ENCODE measurements at places on chromosomes 1 and 21. TPM values are rescaled to one million over a fixed set of nuclear protein-coding genes. Genes with fewer than 3 reads are reported as not detected.

DNA sequence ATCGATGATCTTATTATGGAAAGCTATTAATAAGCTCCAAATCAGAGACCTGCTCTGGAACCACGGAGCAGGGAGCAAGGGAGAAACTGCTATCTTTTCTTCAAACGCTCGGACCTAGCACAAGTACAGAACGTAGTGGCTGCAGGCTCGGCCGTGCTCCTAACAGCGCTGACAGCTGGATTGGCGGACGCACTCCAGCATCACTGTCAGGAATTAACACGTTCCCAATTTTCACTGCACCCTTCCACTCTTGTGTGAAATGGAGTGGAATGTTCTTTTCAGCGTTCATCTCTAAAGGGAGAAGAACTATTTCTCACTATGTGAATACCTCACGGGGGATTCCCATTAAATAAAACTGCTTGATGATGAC lies 106.9 kb downstream of the ZNF281 start:
- no peak for DNase-seq

GRCh38 chr1:8371372-8371991 lies 53.6 kb downstream of the SLC45A1 start:
- no peak for DNase-seq

DNA sequence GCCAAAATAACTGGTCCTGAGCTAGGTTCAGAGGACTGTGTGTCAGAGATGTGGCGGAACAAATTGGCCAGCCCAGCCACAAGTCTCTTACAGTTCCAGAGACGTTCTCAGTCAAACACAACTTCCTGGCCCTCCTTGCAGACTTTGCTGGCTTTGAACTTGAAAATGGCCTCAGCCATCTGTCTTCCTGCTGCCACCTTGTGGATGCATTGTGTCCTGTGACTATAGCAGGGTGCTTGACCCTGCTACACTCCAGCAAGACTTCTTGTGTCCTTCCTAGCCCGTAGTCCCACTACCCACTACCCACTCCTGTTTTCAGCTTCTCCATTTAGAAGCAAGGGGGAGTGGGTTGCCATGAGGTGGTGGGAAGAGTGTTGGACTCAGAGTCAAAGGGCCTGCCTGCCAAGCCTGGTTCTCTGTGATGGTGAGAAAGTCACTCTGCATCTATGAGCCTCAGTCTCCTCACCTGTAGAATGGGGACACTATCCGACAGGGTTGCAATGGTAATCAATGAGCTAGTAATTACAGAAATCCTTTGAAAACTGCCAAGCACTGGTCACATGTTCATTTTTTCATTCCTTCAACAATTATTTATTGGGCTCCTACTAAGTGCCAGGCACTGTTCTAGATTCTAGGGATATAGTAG lies 109.9 kb downstream of the IGSF21 start:
- no peak for DNase-seq

- DNase-seq, result no peak
These were observed 36.4 kb downstream of the FYB2 start for GRCh38 chr1:56782773-56783172.

- DNase-seq, result no peak
These were observed 11.8 kb downstream of the DPH5 start for GRCh38 chr1:101013776-101014175.

DNA sequence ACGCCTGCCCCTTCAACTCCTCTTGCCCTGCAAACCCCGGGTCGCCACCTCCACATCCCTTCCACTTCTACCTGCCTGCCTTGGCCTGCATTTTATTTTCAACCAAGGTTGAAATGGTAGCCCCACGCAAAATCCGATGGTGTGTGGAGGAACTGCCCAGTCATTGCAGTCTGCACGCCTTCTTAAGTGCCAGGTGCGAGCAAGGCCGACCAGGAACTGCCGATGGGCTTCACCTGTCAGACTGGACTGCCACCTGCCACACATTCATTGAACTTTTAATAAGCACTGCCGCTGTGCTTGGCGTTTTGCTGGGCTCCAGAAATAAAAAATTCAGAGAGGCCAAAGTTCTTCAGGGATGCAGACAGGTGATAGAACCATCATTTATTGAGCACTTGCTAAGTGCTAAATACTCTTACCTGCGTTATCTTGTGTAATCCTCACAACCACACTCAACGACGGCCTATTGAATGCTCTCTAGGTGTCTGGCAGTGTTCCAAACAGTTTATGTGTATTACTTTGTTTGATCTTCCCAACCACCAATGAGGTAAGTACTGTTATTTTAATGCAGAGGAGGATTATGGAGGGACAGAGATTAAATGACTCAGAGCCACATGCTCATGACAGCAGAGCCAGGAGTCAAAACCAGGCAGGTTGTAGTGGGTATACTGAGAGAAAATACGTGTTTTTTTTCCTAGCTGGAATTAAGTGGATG lies 36.2 kb downstream of the CACHD1 start:
- DNase-seq, result no peak

DNA sequence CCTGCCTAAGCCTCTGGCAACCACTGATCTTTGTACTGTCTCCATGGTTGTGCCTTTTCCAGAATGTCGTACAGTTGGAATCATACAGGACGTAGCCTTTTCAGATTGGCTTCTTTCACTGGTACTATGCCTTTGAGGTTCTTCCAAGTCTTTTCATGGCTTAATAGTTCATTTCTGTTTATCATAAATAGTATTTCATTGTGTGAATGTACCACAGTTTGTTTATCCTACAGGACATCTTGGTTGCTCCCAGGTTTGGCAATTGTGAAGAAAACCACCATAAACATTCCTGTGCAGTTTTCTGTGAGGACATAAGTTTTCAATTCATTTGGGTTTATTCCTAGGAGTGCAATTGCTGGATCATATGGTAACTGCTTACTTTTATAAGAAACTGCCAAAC lies 190.6 kb upstream of the RAB4A start:
- no peak for DNase-seq

DNA sequence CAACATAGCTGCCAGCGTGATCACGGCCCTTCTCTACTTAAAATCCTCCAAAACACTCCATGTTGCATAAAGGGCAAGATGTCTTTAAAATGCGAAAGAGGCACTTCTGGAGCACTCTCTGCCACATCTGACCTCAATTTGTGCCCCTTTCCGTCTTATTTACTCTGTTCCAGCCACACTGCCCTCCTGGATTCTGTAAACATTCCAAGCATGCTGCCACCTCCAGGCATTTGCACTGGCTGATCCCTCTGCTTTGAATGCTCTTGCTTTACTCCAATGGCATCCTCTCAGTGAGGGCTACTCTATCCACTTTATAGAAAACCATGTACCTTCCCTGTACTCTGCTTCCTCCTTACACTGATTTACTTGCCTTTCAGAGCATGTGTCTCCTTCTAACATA lies 5.3 kb upstream of the RGS7 start:
- no peak for DNase-seq

- DNase-seq, result no peak
These were observed 39.6 kb upstream of the HMGB4 start for GRCh38 chr1:33824321-33824720.

DNA sequence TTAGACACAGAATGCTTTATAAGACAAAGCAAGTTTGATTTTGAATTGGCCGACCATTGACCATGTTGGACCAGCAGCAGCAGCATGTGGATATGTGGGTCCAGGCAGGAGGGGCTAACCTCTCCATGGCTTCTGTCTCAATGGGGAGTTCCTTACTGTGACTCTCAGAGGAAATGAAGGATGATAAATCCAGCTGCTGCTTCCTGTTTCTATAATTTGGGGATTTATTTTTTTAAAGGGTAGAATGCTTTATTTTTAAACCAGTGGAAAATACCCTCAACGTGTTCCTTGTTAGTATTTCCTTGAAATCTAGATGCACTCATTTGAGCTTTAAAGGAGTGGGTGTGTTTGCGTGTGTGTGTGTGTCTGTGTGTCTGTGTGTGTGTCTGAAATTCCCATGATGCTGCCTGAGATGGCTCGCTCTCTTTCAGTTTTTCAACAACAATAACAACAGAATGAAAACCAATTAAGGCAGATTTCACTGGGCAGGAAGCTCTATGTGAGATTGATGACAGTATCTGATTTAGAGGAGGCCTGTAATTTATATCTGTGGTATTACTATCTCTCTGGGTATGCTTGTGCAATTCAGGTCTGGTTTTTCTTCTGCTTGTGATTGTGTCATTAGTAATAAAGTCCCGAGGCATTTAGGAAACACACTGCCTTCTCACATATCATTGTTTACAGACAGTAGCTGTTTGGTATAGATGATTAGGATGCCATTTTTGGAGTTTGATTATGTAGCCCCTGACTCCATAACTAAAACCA lies 86.1 kb upstream of the ZNF326 start:
- DNase-seq, result no peak

DNA sequence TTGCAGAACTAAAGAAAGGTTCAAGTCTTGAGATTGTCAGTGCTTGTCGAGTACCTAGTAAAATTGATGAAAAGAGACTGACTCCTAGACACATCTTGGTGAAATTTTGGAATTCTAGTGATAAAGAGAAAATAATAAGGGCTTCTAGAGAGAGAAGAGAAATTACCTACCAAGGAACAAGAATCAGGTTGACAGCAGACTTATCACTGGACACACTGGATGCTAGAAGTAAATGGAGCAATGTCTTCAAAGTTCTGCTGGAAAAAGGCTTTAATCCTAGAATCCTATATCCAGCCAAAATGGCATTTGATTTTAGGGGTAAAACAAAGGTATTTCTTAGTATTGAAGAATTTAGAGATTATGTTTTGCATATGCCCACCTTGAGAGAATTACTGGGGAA lies 16.3 kb downstream of the L1TD1 start:
- no peak for DNase-seq

DNA sequence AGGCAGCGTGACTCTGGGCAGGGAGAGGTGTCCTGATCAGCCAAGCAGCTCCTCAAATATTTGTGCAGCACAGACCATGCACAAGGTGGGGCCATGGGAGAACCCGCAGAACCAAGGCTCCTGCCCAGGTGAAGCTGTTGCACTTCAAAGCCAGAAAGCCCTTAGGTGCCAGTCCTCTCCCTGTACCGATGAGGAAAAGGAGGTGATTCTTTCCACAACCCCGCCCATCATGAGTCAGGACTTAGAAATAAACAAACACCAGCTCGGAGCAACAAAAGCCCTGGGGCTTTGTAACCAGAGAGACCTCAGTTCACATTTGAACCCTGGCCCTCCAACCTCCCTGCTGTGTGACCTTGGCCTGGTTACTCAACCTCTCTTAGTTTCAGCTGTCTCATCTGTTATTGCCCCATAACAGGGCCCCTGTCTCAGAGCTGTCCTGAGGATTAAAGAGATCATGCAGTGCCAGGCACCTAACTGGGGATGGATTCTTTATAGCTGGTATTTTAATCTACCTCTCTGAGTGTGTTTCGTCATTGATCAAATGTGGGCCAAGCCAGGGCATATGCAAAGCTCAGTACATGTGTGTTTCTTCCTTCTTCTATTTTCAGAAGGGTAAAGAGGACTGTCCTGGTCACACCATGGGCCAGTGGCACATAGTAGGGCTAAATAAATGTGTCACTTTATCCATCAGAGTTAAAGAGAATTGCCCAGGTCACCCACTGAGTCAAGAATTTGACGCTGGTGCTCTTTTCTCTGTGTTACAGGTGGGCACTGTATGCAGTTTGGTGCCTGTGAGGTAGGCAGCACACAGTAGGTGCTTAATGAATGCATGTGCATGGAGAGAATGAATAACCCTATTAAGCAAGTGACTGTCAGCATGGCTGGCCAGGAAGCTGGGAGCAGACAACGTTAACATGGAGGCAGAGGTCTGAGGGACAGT lies 1.4 kb downstream of the LDLRAD1 start:
- DNase-seq, result no peak

GRCh38 chr1:247822060-247822459 lies 1.9 kb downstream of the OR14A16 start:
- no peak for DNase-seq

- DNase-seq, result peak; percentile 14
These were observed 197.6 kb upstream of the ADAMTS5 start for GRCh38 chr21:27164208-27165177.

- no peak for DNase-seq
These were observed 297.6 kb downstream of the HHAT start for GRCh38 chr1:210626341-210626740.

DNA sequence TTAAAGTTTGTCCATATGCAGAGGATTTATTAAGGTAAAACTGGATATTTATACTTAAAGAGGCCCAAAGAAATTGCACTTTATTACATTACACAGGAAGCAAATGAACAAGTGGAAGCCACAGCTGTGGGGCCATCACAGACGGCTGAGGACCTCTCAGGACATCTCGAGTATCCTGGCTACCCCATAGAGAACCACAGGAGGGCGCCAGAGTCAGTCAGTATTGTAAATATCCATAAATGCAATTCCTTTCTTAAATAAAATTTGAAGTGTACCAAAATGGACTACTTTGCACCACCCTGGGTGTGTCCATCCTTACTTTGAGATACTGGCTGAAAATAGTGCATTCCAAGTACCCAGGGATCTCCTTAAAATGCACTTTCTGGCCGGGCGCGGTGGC lies 257.2 kb downstream of the MRPL39 start:
- no peak for DNase-seq

GRCh38 chr21:17427831-17428483 lies 84.9 kb upstream of the CXADR start:
- DNase-seq, result no peak

METTL18 gene
- polyA plus RNA-seq, result 12.5 TPM

TSPAN1 gene
- polyA plus RNA-seq, result 91.5 TPM

KLHL12 gene
- polyA plus RNA-seq, result 42.9 TPM

RCAN1 gene
- polyA plus RNA-seq, result 30.5 TPM

CALML6 gene
- polyA plus RNA-seq, result 0.30 TPM

SPRR2F gene
- polyA plus RNA-seq, result not detected

ABCG1 gene
- polyA plus RNA-seq, result 9.4 TPM

PGLYRP3 gene
- not detected for polyA plus RNA-seq

ERO1B gene
- 10.3 TPM for polyA plus RNA-seq

FGGY gene
- polyA plus RNA-seq, result 28.3 TPM

CELSR2 gene
- 23.6 TPM for polyA plus RNA-seq

CD48 gene
- polyA plus RNA-seq, result 2.6 TPM

FABP3 gene
- 61.9 TPM for polyA plus RNA-seq

LCE3D gene
- not detected for polyA plus RNA-seq

NFASC gene
- polyA plus RNA-seq, result 12.1 TPM

PDZK1IP1 gene
- polyA plus RNA-seq, result 51.3 TPM

SGIP1 gene
- polyA plus RNA-seq, result 20.6 TPM

VWA5B1 gene
- polyA plus RNA-seq, result 1.5 TPM

SERPINC1 gene
- polyA plus RNA-seq, result 0.30 TPM

Measured in left renal cortex interstitium (tissue), 4 donors.